ENCODE measurements at places on chromosomes 4 and X.

- no peak for DNase-seq
These were observed 58.8 kb upstream of the ATP6AP2 start for GRCh38 chrX:40521868-40522450.

DNA sequence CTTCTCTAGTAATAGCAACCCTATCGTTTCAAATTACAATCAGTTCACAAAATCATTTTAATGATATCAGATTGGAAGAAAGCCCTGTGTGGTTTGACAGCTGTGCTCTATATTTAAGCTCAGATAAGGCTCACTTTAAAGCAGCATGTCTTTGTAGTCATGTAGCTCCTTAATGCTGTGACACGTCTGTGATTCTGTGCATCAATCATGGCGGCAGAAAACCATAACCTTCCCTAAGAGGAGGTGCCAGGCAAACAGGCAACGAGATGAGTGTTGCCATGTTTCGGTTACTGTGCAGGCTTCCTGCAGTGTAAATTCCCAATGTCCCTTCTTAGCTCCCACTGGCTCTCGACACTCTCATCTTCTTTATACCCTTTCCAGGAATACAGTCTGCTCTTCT lies 212.7 kb downstream of the GRID2 start:
- no peak for DNase-seq

DNA sequence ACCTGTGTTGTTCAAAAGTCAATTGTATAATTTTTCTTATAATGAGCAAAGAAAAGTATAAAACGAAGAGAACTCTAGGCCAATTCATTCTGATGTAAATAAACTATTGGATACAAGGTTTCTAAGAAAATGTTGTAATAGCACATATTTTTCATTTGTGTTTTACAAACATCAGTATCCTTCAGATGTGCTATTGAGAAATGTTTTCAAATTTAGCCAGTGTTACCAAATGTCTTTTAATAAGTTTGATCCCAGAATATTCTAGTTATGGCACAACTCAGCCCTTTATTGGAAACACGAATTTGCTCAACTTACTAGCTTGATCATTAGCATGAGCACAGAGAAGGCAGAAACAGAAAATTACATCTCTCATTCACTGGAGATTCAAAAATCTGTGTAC lies 319.3 kb downstream of the IL15 start:
- no peak for DNase-seq

DNA sequence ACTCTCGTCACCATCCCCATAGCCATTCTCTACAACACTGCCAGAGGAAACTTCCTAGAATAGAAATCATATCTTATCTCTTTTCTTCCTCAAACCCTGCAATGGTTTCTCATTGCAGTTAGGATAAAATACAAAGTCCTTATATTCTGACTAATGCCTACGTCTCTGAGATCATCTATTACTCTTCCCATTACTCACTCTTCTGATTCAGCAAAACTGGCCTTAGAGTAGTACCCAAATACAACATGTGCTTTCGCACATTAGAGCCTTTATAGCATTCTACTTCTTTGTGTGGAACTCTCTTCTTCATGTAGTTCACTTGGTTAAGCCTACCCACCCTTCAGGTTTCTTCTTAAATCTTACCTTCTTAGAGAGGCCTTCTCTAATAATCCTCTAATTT lies 28.0 kb downstream of the LHFPL1 start:
- DNase-seq, result no peak
